Stimulated activated CD8-positive, alpha-beta memory T cell treated with anti-CD3 and anti-CD28 coated beads, Interleukin-15, amount 100 ng/mL, for 24 hours (primary cell): ENCODE measurements at places on chromosomes 12 and 14.

DNA sequence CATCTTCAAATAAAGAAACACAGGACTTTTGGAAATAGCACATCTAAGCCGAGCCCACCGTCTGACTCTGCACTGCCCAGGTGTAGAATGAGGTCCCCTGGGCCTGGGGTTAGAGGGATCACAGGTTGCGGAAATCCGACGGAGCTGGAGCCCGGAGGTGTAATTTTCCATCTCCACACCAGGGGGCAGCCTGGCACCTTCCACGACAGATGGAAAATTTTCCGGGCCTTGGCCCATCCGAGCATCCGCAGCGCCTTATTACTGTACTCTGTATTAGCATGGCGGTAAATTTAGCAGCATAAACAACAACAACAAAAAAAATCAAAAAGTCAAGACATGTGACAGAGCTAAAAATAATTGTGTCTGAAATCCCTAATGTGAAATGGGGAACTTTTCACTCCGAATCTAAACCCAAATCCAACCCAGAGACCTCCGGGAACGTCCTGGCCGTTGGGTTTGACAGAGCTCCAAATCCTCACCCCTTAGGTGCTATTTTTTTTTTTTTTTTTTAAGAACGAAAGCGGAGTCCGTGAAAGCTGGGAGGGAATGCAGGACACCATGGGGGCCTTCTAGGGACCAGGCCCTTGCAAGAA is 93.9 kb downstream of the KSR2 start:
- DNase-seq = peak; percentile 33

- no peak for DNase-seq
Measured at GRCh38 chr14:38696925-38697324, 406.1 kb downstream of the SEC23A start.

DNA sequence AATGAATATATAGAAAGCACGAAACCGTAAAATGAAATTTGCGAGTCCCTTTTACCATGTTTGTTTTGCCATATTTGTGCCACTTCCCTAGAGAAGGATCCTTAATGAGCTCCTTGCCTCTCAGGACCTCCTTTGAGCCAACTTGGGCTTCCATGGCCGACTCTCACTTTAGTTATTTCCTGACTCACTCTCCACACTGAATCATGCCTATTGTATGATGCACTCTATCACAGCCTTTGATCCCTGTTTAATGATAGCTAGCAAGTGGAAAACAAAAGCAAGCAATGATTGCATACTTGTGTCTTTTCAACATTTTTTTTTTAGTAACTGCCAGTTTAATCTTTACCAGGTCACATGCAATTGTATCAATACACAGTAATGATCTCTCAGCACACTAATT is 153.2 kb downstream of the CCER1 start:
- DNase-seq = no peak

- DNase-seq = no peak
Measured at GRCh38 chr12:117580718-117581062, 219.3 kb upstream of the NOS1 start.

DNA sequence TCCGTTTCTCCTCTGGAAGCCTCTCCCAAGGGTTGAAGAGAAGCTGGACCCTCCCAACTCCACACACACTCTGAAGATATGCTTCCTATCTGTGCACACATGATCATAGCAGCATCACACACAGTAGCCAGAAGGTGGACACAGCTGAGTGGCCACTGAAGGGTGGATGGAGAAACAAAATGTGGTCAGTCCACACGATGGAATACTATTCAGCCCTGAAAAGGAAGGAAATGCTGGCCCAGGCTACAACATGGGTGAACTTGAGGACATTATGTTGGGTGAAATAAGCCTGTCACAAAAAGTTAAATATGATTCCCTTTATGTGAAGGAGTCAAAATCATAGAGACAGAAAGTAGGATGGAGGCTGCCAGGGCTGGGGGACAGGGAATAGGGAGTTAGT is 43.9 kb upstream of the DLK1 start:
- DNase-seq = no peak

- no peak for DNase-seq
Measured at GRCh38 chr12:62739266-62740015, 195.5 kb downstream of the PPM1H start.

DNA sequence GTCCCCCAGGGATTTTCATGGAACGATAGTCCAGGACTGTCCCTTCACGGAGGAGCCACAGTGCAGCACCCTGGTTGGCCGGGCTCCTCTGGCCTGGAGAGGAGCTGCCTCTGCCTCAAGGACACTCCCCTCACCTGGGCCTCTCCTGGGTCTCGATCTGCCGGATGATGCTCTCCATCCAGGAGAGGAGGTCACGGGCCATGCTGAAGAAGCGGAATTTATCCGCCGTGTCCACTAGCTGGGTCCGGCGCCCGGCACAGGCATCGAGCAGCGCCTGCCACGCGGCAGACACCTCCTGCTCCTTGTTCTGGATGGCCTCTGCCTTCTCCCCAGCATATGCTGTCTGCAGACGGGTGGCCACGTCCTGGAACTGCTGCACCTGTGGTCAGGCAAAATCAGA is 66.5 kb downstream of the PLEKHG3 start:
- no peak for DNase-seq

DNA sequence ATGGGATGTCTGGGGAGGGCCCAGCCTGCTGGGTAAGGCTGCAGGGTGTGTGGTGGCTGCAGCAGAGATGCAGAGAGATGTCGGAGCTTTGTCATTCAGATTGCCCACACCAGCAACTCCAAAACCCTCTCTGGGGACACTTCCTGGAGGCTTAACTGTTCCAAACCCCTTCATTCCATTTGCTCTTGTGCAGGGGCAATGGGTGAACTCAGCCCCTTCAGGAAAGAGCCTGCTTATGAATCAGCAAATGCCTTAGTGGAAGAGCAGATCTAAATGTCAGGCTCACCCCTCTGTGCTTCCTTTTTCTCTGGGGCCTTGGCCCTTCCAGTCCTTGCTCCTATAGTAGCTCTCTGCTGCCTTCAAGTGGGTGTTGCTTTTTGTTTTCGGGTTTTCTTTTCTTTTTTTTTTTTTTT is 36.7 kb upstream of the GPATCH2L start:
- DNase-seq = no peak

GRCh38 chr12:78185109-78185508 is 354.4 kb downstream of the NAV3 start:
- DNase-seq = no peak

- DNase-seq = no peak
Measured at GRCh38 chr14:58882577-58883018, 244.8 kb downstream of the DACT1 start.

- no peak for DNase-seq
Measured at GRCh38 chr14:22276913-22277816, 311.9 kb downstream of the DAD1 start.

DNA sequence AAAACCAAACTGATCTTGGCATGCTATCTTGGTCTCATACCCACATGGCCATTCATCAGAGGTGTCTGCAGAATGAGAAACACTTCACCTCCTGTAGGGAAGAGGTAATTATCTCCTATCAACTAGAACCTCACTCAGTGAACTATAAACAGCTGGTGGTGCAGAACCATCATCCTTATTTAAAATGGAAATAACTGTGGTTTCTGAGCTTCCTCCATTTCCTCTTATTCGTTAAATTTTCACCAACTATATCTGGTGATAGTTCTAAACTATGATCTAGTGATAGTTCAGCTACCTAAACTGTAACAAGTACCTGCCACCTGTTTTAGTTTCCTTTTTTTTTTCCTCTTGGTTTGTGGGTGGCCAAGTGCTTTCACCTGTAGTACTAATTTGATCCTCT is 218.5 kb downstream of the FUT8 start:
- DNase-seq = no peak

- no peak for DNase-seq
Measured at GRCh38 chr12:47221256-47222023, 141.7 kb upstream of the AMIGO2 start.

DNA sequence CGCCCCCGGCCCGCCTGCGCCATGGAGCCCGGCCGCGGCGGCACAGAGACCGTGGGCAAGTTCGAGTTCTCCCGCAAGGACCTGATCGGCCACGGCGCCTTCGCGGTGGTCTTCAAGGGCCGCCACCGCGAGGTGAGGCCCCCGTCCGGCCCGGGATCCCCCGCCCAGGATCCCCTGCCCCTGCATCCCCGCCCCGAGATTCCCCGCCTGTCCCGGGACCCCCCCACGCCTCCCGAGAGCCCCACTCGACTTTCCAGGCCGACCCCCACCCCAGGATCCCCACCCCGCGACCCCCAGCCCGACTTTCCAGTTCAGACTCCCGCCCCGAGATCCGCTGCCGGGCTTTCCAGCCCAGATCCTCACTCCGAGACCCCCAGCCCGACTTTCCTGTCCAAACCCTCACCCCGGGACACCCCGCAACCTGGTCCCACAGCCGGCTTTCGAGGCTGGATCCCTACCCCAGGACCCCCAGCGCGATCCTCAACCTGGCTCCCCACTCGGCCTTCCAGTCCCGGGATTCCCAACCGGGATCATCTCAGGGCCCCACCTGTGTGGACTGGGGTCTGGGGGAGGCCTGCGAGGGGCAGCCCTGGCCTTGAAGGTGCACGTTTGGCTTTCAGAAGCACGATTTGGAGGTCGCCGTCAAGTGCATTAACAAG is 688 bp downstream of the ULK1 start:
- no peak for DNase-seq

DNA sequence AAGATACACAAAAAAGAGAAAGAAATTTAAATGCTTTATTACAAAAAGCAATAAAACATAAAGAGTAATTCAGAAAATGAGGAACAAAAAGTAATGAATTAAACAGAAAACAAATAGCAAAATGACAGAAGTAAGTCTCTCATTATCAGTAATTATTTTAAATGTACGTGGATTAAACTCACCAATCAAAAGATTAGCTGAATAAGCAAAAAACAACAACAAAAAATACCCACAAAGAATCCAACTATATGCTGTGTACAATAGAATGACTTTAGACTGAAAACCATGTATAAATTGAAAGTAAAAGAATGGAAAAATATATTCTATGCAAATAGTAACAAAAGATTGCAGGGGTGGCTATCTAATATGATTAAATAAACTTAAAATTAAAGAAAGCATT is 1006.8 kb downstream of the SLC16A7 start:
- no peak for DNase-seq

GRCh38 chr12:1884651-1885050 is 33.8 kb downstream of the CACNA2D4 start:
- no peak for DNase-seq

DNA sequence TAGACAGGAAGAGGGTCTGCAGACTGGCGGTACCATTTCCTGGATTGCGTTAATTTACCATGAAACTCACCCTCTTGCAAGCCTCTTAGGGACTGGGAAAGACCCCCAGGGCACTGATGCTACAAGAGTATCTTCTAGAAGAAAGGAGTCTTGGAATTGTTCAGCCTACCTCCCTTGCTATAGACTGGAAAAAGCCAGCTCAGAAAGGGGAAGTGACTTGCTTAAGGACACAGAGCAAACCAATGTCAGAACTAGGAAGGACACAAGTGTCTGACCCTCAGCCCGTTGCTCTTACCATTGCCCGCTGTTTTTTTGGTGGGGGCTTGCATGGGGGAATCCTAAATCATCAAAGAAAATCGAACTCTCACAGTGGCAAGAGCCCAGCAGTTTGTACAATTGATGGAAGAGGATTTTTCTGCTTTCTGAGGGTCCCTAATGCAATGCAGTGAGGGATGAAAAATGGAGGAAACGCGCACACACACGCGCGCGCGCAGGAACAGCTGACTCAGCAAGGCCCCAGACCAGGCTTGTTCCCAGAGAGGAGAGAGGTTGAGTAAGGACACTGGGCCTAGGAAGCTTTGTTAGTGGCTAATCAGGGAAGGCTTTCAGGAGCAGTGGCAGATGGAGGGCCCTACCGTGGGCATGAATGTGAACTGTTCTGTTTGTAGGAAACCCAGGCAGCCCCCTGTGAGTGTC is 50.9 kb downstream of the RIN3 start:
- DNase-seq = no peak

GRCh38 chr12:132154341-132154761 is 10.1 kb downstream of the NOC4L start:
- no peak for DNase-seq

DNA sequence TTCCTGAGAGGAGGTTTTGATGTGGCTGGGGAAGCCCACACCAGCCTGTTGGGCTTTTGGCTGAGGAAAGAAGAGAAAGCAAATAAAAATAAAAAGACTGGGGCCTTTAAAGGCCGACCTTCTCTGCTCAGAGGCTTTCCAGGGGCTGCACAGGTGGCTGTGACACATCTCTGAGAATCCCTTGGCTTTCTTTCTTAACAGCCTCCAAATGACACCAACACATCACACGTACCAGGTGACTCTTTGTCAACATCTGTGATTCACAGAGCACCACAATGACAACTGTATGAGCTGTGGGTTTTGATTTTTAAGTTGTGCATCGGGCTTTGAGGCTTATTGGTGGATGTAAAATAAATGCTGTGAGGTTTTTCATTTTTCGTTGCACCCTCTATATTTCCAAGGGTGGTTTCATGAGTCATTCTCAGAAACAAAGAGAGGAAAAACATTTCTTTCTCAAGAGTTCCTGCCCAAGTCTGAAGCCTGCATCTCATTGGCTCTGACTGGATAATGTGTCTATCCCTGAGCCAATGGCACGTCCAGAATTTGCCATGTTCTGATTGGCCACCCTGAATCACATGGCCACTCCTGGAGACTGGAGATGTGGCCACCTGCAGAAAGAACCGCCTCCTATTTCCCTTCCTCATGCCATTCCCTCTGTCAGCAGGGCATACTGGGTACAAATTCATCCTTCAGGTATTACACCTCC is 349.0 kb downstream of the GLT1D1 start:
- DNase-seq = no peak

DNA sequence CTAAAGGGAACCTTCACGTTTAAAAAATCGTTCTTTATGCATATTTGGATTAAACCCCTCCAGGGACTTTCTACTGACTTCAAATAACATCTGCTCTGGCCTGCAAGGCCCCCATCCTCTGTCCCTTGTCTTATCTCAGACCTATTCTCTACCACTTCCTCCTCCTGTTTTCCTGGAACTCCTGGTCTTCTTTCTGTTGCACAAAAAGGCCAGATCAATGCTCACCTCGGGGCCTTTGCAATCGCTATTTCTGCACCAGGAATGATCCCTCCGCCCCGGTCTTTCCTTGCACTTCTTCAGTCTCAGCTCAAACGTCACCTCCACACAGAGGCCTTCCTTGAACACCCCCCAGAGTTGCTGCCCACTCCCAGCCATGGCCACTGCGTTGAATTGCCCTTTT is 57.6 kb upstream of the BEGAIN start:
- DNase-seq = no peak

- DNase-seq = no peak
Measured at GRCh38 chr12:124703856-124704255, 136.4 kb upstream of the NCOR2 start.

DNA sequence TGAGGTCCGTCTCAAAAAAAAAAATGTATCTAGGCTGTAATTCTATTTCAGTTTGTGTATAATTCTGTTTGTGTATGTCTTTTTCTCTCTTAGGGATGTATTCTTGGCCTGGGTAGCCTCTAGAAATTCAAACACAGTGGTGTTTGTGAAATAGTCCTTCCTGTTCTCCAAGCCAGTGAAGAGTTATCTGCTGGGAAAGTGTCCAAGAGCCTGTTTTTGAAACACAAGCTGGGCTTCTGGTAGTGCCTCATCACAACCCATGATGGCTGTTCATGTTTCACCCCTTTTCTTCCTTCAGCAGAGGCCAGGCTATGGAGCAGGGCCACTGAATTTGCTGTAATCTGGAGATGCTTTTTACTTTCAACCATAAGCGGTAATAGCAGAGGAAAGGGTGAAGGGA is 14.7 kb downstream of the METTL3 start:
- DNase-seq = no peak

- no peak for DNase-seq
Measured at GRCh38 chr14:74244115-74244514, 4.9 kb downstream of the VSX2 start.
